ENCODE measurements at places on chromosomes 2 and 18. TPM values are rescaled to one million over a fixed set of nuclear protein-coding genes. Genes with fewer than 3 reads are reported as not detected.

NEB gene
- total RNA-seq = 30.5 TPM

IKZF2 gene
- total RNA-seq = 6.8 TPM

WDR33 gene
- 38.9 TPM for total RNA-seq

NOSTRIN gene
- 14.7 TPM for total RNA-seq

DUSP2 gene
- total RNA-seq = 0.82 TPM

GRCh38 chr2:137888845-137889244 lies 75.4 kb upstream of the HNMT start:
- peak; percentile 19 for DNase-seq
- no peaks in the 10 kb centered on the region for H3K4me1 ChIP-seq
- H3K36me3 ChIP-seq = no peaks in the 10 kb centered on the region
- H3K27ac ChIP-seq = no peak overlapping the region

DNA sequence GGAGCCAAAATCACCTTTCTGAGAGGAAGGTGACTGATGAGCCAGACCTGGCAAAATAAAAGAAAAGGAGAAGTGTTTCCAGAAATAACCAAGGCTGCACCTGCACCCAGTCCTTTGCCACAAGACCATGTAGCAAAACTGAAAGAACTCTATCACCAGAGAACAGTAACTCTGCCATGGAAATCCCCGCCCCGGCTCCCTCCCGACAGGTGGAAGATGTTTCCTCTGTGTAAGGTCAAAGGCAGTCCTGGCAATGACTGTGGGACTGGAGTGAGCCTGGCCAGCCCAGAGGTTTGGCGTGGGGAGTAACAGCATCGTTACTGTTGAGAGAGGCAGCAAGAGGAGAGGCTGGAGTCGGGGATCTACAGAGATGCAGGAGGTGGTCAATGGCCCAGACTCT lies 42.3 kb downstream of the SPRED2 start:
- no peak overlapping the region for H3K4me3 ChIP-seq
- H3K4me1 ChIP-seq = peaks cover 79% of the 10 kb centered on the region
- H3K36me3 ChIP-seq = no peaks in the 10 kb centered on the region
- H3K27ac ChIP-seq = no peak overlapping the region
- H3K27me3 ChIP-seq = no peaks in the 10 kb centered on the region
- DNase-seq = no peak

- DNase-seq = no peak
- H3K4me3 ChIP-seq = no peak overlapping the region
- no peaks in the 10 kb centered on the region for H3K36me3 ChIP-seq
- H3K27ac ChIP-seq = no peak overlapping the region
- H3K27me3 ChIP-seq = no peaks in the 10 kb centered on the region
These were observed 121.3 kb downstream of the FMNL2 start for GRCh38 chr2:152456262-152456661.

DNA sequence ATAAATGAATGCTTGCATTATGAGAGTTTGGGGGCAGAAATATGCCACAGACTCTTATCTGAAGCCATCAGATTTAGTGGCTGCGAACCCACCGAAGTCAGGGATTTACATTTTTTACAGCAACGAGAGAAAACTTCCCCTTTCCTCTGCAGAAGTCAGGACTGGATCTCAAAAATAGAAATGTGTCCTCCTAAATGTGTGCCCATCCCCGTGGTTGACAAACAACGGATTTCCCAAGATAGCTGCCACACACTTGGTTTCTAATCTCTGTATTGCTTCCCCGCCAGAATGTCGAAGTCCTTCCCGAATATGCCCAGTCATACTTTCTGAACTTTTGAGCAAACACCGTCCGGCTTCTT lies 879 bp upstream of the ADAM23 start:
- H3K27ac ChIP-seq = peak overlapping the region; percentile 90
- peak overlapping the region; percentile 77 for H3K4me3 ChIP-seq
- peaks cover 42% of the 10 kb centered on the region for H3K4me1 ChIP-seq
- DNase-seq = no peak

DNA sequence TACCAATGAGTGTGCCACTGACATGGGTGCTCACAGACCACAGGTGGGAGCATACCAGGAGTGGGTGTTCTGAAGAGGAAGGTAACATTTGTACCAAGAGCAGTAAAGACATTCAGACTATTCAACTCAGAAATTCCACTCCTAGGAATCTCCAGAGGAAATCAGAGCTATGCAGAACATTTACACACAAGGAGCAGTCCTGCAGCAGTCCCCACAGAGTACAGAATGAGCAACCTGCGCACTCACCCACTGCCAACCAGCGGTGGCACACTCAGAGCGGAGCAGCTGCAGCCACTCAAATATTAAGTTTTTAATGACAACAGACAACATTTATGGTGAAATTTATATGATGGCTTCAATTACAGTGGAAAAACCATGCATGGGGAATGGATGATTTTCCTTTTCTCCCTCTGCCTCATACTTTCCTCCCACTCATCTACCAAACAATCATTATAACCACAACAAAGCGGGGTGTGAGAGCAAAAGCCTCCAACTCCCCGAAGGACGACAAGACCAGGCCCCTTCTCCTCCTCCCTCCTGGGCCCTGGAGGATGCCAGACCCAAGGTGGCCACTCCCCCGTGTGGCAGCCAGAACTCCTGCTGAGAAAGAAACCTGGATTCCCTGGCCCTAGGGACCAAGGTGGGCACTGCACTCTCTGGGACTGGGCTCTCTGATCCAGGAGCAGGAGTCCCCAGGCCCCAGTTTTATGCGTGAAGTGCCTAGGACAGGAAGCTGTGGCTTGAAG lies 5.4 kb downstream of the HS6ST1 start:
- no peak for DNase-seq
- H3K4me3 ChIP-seq = no peak overlapping the region
- H3K27me3 ChIP-seq = no peaks in the 10 kb centered on the region
- no peaks in the 10 kb centered on the region for H3K36me3 ChIP-seq
- H3K27ac ChIP-seq = no peak overlapping the region

DNA sequence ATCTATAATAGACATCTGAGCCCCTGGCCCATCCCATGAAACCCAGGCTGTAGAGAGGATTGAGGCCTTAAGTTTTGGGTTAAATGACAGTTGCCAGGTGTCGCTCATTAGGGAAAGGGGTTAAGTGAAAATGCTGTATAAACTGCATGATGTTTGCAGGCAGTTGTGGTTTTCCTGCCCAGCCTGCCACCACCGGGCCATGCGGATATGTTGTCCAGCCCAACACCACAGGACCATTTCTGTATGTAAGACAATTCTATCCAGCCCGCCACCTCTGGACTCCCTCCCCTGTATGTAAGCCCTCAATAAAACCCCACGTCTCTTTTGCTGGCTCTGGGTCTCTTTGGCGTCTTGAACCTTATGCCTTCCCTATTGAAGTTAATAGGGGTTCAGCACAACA lies 110.7 kb downstream of the XRCC5 start:
- no peaks in the 10 kb centered on the region for H3K27me3 ChIP-seq
- H3K4me1 ChIP-seq = peaks cover 17% of the 10 kb centered on the region
- no peak overlapping the region for H3K27ac ChIP-seq
- DNase-seq = no peak

GRCh38 chr2:102187496-102188150 lies 800 bp downstream of the IL1RL2 start:
- peaks cover 20% of the 10 kb centered on the region for H3K4me1 ChIP-seq
- peak overlapping the region; percentile 63 for H3K27ac ChIP-seq
- peaks cover 34% of the 10 kb centered on the region for H3K27me3 ChIP-seq
- H3K36me3 ChIP-seq = no peaks in the 10 kb centered on the region

GRCh38 chr2:199484927-199485326 lies 27.2 kb upstream of the SATB2 start:
- no peaks in the 10 kb centered on the region for H3K36me3 ChIP-seq
- DNase-seq = no peak
- no peak overlapping the region for H3K27ac ChIP-seq
- no peak overlapping the region for H3K4me3 ChIP-seq
- peaks cover 95% of the 10 kb centered on the region for H3K27me3 ChIP-seq
- no peaks in the 10 kb centered on the region for H3K4me1 ChIP-seq

DNA sequence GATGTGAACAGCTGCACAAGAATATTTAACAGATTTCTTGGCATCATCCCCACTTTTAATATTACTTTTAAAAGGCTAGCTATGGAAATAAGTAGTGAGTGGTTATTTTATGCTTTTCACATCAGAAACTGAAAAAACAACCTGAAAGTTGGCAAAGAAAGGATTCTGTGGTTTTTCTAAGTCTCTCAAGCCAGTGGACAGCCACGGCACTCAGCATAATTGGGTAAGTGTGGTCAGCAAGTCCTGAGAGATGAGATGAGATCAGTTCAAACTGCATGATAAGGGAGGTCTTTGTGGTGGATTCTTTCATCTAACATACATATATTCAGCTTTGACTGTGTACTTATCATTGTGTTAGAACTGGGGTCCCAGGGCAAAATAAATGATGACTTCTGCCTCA lies 105.2 kb downstream of the LYPD6B start:
- no peak for DNase-seq
- H3K27ac ChIP-seq = no peak overlapping the region
- peaks cover 21% of the 10 kb centered on the region for H3K27me3 ChIP-seq
- H3K36me3 ChIP-seq = no peaks in the 10 kb centered on the region
- H3K4me3 ChIP-seq = no peak overlapping the region

DNA sequence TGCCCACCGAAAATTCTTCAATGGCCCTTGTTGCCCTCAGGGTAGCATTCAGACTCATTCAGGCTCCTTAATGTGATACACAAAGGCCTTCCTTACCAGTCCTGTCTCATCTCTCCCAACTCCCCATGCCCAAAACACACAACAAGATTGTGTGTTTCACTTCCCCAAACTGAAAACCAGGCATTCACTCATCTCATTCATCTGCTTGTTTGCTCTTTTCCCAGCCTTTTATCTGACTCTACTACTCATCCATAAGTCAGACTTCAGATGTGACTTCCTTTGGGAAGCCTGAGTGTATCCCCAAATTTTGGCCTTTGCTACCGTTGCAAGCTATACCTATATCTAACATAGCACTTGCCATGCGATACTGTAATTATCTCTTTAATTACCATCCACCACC lies 9.7 kb upstream of the SLC39A10 start:
- no peaks in the 10 kb centered on the region for H3K4me1 ChIP-seq
- no peaks in the 10 kb centered on the region for H3K27me3 ChIP-seq
- H3K27ac ChIP-seq = no peak overlapping the region
- no peaks in the 10 kb centered on the region for H3K36me3 ChIP-seq
- DNase-seq = no peak

GRCh38 chr2:45759310-45759851 lies 107.9 kb downstream of the PRKCE start:
- no peak for DNase-seq
- peak overlapping the region; percentile 4 for H3K27ac ChIP-seq
- no peaks in the 10 kb centered on the region for H3K27me3 ChIP-seq
- peaks cover 28% of the 10 kb centered on the region for H3K4me1 ChIP-seq
- H3K36me3 ChIP-seq = no peaks in the 10 kb centered on the region

GRCh38 chr2:9385841-9386240 lies 37.5 kb downstream of the ITGB1BP1 start:
- no peak overlapping the region for H3K4me3 ChIP-seq
- peak overlapping the region; percentile 41 for H3K27ac ChIP-seq
- DNase-seq = no peak
- H3K36me3 ChIP-seq = peaks cover 72% of the 10 kb centered on the region

GRCh38 chr2:43537137-43537536 lies 58.7 kb downstream of the THADA start:
- H3K4me1 ChIP-seq = peaks cover 9% of the 10 kb centered on the region
- no peak overlapping the region for H3K4me3 ChIP-seq
- no peaks in the 10 kb centered on the region for H3K27me3 ChIP-seq
- DNase-seq = no peak
- peaks cover 29% of the 10 kb centered on the region for H3K36me3 ChIP-seq

- H3K27me3 ChIP-seq = no peaks in the 10 kb centered on the region
- H3K36me3 ChIP-seq = no peaks in the 10 kb centered on the region
- H3K4me3 ChIP-seq = no peak overlapping the region
- no peak overlapping the region for H3K27ac ChIP-seq
- no peak for DNase-seq
- no peaks in the 10 kb centered on the region for H3K4me1 ChIP-seq
These were observed 16.4 kb upstream of the RPRD1A start for GRCh38 chr18:36083729-36084128.

DNA sequence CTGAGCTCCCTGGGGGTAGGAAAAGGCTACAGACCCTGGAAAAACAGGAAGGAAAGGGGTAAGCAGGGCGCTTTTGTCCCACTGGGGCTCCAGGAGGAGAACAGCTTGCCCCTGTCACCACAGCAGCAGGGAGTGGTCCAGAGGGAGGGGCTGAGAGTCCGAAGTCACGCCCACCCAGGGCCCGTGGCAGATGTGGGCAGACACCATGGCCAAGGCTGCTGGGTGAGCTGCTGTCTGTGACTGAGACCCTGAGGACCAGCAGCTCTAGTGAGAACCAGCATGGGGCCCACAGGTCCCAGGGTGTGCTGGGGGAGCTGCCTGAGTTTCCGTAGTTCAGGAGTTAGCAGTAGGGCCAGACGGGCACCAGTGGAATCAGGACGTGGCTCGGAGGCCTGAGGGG lies 162.0 kb downstream of the SPP2 start:
- no peak overlapping the region for H3K4me3 ChIP-seq
- DNase-seq = no peak
- no peaks in the 10 kb centered on the region for H3K36me3 ChIP-seq
- H3K27ac ChIP-seq = no peak overlapping the region
- peaks cover 13% of the 10 kb centered on the region for H3K4me1 ChIP-seq
- H3K27me3 ChIP-seq = peaks cover 12% of the 10 kb centered on the region

GRCh38 chr18:13409997-13410396 lies 191.4 kb downstream of the LDLRAD4 start:
- H3K4me3 ChIP-seq = no peak overlapping the region
- H3K36me3 ChIP-seq = no peaks in the 10 kb centered on the region
- H3K4me1 ChIP-seq = peaks cover 36% of the 10 kb centered on the region
- H3K27me3 ChIP-seq = no peaks in the 10 kb centered on the region
- DNase-seq = no peak

DNA sequence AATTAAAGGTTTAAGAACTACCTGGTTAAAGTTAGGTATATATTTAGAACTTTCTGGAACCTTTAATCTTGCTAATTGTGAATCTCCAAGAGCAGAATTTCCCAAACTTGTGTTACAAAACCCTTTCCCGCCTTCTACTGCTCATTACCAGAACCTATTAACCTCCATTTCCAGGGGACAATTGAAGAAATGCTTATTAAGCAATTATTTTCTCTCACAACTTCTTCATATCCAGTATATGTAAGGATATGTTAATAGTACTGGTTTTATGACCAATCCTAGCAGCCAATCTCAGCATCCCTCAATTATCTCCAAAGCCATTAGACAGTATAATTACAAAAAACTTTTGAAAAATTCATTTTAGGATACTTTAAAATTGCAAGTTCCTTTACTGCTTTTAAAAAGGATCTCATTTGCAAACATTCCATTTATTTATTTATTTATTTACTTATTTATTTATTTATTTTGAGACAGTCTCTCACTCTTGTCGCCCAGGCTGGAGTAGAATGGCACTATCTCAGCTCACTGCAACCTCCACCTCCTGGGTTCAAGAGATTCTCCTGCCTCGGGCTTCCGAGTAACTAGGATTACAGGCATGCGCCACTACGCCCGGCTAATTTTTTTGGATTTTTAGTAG lies 3.7 kb downstream of the GFPT1 start:
- H3K4me3 ChIP-seq = no peak overlapping the region
- DNase-seq = no peak
- H3K27me3 ChIP-seq = no peaks in the 10 kb centered on the region
- peaks cover 49% of the 10 kb centered on the region for H3K4me1 ChIP-seq

GRCh38 chr18:44887227-44887631 lies 206.5 kb downstream of the SETBP1 start:
- H3K27me3 ChIP-seq = peaks cover 38% of the 10 kb centered on the region
- no peak overlapping the region for H3K4me3 ChIP-seq
- peaks cover 29% of the 10 kb centered on the region for H3K4me1 ChIP-seq
- no peak overlapping the region for H3K27ac ChIP-seq
- DNase-seq = no peak

- no peaks in the 10 kb centered on the region for H3K27me3 ChIP-seq
- H3K36me3 ChIP-seq = no peaks in the 10 kb centered on the region
- DNase-seq = no peak
- no peak overlapping the region for H3K4me3 ChIP-seq
These were observed 630.6 kb upstream of the ZNF804A start for GRCh38 chr2:183967756-183968155.

Data from left ventricle myocardium inferior (tissue), 1 donor.